ENCODE measurements at places on chromosomes 3 and 15. TPM values are rescaled to one million over a fixed set of nuclear protein-coding genes. Genes with fewer than 3 reads are reported as not detected.

The ENTPD3 gene
- not detected for total RNA-seq

The HTR3D gene
- not detected for total RNA-seq

The COL6A5 gene
- not detected for total RNA-seq

The GPR171 gene
- total RNA-seq, result 0.35 TPM

The MUC13 gene
- total RNA-seq, result not detected

The ZNF80 gene
- total RNA-seq, result 0.66 TPM

The LRRC3B gene
- not detected for total RNA-seq

The LRRN1 gene
- 0.81 TPM for total RNA-seq

The CGNL1 gene
- 0.11 TPM for total RNA-seq

The GOLGA8S gene
- 0.09 TPM for total RNA-seq

The DET1 gene
- 7.1 TPM for total RNA-seq

Measured in activated B cell treated with CpG ODN at 0.5 μM for 24 hours (primary cell).